ENCODE measurements at places on chromosomes 7 and 10.
A peak's percentile ranks its signal among the peaks of the same experiment; 100 is the strongest.

GRCh38 chr10:4710858-4711257 lies 115.1 kb upstream of the AKR1E2 start:
- DNase-seq = no peak

DNA sequence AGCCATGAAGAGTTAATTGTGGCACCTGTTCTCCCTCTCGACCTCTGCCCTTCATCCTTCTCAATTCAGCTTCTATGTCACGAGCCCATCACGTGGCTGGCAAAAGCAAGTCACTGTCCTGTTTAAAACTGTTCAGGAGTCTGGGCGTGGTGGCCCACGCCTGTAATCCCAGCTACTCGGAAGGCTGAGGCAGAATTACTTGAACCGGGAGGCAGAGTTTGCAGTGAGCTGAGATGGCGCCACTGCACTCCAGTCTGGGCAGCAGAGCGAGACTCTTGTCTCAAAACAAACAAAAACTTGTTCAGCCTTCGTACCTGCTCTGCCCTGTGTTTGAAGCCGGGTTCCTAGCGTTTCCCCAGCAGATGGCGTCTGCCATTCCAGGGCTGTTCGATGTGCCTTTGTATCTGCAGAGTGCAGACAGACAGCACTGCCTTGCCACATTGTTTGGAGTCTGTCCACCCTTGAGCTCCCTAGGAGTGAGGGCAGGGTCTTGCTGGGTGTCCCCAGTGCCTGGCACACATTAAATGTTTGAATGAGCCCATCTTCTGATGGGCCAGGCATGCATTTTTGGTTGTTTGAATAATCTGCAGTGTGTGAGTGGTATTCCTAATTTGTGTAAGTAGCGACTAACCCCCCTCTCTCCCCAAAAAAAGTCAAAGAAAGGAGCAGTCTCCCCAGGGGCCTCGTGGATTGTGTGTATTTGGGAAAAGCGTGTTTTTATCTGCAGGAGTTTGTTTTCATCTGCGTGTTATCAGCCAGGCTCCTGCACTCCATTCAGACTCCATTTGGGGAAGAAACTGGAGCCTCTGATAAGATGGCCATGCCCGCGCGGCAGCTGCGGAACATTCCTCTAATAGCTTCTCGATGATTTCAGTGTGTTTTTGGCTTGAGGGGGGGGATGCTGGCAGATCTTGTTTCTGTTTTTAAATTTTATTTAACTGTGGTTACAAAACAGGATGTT lies 61.2 kb downstream of the DNAJB6 start:
- peak; percentile 38 for DNase-seq

DNA sequence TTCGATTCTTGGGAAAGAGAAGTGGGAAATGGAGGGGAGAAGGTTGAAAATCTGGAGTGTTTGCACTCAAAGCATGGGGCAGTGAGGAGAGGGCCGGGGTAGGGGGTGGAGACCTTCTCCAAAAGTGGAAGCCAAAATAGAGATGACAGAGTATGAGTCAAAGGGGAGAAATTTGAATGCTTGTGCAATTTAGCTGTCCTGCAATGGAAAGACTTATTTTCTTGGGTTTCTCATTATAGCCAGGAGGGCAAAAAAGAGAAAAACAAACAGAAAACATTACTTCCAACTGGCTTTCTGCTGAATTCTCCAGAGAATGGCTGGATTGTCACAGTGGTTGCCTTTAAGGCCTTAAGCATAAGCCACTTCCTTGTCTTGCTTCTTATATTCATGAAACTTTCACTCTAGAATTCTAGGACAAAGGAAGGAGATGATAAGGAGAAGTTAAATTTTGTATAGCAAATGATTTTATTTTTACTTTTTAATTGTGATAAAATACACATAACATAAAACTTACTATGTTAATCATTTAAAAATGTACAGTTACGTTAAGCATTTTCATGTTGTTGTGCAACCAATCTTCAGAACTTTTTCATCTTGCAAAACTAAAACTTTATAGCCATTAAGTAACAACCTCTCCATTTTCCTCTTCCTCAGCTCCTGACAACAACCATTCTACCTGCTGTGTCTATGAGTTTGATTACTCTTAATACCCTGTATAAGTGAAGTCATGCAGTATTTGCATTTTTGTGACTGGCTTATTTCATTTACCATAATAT lies 100.2 kb downstream of the GPR85 start:
- DNase-seq = no peak

DNA sequence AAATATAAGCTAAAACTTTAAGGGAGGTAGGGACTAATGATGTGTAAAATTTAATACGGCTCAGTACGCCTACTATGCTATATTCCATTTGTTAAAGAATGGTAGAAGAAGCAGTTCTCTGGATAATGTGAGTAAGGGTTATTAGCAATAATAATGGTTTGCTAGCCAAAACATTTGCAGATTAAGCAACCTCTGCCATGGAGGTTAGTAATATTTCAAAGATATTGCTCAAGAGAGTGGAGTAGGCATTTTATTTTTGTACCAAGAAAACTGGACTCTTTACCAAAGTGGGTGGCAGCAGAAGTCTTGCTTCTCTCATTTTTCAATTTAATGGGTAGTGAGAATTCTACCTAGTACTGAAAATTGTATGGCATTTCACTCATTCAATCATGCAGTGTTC lies 158.9 kb upstream of the TMEM106B start:
- no peak for DNase-seq

DNA sequence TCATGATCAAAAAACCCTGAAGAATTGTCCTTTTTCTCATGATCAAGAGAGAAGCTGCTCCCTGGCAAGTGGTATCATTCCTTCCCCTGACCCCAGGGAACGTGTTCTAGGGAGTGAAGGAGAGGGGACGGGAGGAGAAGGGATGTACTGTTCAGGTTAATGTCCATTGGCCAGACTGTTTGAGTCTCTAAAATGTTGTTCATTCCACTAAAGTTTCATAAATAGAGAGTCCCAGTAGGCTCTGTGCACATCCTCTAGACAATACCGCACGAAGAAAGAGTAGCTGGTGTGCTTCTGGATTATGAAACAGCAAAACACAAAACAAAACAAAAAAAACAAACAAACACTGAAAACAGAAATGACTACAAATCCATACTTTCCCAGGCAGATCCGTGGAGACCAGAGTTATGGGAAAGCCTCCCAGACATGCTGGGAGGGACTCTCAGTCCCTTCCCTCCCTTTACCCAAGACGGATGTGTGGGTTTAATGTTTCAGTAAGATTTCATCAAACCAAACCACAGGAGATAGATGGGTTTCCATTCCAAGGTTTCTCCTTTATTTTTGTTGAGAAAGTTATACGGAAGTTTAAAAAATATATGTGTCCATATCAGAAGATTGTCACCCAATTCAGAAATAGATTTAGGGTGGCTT lies 66.5 kb upstream of the TNS3 start:
- DNase-seq = no peak

DNA sequence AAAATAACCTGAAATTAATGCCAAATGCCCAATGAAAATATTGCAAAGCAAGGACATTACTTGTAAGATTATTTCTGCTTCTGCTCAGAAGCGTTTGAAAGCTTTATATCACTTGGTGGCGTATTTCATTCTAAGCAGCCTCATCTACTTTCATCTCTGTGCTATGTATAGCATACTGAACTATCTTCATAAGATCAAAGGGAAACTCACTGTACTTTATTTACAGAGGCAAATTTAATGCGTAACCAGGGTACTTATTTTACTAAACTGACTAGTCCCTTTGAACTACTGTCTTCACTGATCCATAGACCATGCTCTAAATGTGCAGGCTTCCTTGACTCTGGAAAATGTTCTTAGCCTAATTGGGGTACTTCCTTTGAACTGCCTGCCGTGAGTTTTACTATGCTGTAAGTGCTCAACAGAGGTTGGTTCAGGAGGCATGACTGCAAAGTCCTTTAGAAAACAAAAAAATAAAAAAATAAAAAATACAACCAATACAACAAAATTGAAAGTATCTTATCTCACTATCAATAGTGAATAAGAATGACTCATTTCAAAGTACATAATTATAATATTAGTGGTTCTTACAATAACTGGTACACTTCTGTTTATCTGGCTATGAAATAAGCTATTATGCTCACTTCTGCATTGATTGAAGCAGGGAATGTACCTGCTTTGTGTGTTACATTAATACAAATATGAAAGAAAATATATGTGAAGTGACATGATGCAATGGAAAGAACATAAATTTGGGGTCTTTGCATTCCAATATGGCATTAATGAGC lies 41.0 kb upstream of the TSPAN12 start:
- no peak for DNase-seq

DNA sequence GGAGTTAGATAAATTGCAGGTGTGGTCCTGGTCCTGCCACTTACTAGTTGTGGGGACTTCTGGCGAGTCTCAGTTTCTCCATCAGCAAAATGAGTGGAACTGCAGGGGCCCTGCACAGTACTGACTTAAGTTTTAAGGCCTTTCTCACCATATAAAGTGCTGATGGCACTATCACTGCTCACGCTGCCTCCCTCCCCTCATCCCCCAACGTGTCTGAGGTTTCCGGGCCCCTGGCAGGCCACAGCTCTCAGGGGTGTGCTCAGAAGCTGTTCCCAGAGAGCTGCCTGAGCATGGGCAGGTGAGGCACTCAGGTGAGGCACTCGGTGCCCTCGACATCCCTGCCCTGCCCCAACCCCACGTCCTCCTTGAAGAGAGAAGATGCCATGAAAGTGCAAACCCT lies 74.2 kb downstream of the VOPP1 start:
- DNase-seq = no peak

GRCh38 chr10:59633063-59633462 lies 76.6 kb downstream of the SLC16A9 start:
- DNase-seq = no peak

- DNase-seq = no peak
These were observed 143.2 kb upstream of the RET start for GRCh38 chr10:42933448-42934340.

DNA sequence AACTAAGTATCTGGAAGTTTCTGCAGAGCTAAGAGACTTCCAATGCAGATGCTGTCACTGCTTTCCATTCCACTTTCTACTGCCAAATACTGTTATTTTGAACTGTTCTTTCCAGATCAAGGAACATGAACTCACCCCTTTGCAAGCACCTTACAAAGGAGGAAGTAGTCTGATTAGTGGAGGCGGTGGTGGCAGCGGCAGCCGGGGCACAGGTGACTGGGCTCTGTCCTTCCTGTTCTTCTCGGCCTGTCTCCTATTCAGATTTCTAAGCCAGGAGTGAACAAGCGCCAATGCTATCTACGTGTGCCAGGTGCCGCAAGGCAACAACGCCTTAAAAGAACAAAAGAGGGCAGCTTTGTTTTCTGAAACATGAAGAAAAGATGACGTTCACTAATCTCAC lies 44.9 kb downstream of the BEND7 start:
- no peak for DNase-seq

DNA sequence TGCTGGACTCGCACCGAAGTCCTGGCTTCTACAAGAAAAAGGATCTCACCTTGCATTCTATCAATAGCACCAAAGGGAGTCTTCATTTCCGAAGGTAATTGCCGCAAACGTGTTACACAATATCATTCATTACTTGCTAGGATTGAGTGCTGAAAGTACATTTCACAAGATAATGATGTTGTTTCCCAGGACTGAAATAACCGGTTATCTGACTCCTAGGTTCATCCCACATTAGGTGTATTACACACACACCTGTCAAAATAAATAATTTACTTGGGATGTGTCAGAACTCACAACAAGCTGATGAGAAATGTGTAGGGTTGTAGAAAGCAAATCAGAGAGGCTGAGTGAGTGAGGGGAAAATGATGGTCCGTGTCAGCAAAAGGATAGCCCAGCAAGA lies 219.4 kb upstream of the RHOBTB1 start:
- DNase-seq = no peak

- no peak for DNase-seq
These were observed 143.4 kb downstream of the TCF7L2 start for GRCh38 chr10:113093188-113094113.

DNA sequence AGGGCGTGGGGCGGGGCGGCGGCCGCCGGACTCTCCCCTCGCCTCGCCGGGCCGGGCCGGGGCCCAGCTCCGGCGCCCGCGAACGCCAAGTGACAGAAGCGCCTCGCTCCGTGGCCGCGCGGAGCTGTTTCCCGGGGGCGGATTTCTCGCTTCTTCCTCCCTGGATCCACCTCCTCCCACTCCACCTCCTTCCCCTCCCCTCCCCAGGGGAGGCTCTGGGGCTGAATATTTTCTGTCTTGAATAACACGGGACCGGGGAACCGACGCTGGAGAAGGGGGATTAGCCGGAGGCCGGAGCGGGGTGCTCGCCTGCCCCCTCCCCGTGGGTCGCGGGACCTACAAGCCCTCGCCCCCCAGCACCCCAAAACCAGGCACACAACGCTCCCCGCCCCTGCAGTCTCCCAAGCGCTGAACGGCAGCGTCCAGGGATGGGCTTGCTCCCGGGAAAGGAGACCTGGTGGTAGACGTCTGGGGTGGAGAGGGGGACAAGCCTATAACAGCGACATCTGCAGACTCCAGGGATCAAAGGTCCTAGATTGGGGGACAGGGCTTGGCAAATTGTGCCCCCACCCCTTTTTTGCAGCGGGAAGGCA lies at the start of gene ARHGAP21:
ARHGAP21 (minus strand) TSS at position 100 of the 593 bp plus-strand sequence. CDS start 1,988 bp downstream, outside the sequence.
- peak; percentile 50 for DNase-seq

DNA sequence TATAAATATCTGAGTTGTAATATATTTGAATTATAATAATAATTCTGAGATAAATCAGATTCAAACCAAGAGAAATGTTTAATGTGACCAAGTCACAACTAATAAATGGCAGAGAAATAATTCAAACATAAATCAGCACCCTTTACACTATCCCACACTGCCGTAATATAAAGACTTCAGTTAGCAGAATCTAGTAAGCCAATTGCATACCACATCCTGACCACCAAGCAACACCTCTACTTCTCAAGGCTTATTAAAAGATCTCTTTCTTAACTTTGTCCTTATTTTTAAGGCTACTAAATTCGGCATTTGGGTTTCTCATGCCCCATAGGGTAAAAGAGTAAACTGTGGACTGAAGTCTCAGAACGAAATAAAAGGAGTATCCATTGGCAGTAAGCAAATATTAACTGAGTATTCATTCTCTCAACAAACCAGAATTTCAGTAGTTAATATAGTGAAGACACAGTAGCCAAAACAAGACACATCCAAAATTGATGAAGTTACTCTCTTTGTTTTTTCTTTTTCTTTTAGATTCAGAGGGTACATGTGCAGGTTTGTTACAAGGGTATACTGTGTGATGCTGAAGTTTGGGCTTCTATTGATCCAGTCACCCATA lies 14.8 kb downstream of the ACBD5 start:
- peak; percentile 16 for DNase-seq

- no peak for DNase-seq
These were observed 470.4 kb upstream of the IGFBP3 start for GRCh38 chr7:46391231-46392201.

- peak; percentile 59 for DNase-seq
These were observed 40.3 kb downstream of the CPVL start for GRCh38 chr7:29105752-29106668.

DNA sequence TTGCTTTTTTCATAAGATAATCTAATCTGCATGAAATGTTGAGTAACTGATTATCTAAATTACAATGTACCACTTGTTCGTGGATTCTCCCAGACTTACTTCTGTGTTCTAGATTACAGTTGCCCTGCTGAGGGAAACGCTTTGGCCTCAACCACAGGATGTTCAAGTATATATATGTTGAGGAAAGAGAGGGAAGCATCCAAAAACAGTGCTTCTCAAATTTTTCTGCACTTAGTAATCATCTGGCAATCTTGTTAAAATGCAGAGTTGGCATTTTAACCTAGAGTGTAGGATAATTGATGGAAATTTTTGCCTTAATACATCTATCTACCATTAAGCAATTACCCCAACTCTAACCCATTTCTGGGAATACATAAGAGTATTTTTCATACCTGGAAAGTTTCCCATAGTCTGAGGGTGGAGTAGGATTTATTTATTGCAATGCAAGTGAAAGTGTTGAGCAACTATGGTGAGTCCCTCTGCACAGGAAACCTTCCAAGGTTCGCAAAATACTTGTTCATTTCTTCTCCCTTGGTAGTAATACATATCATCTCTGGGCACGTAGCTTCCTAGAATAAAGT lies 59.6 kb upstream of the C1GALT1 start:
- no peak for DNase-seq

- DNase-seq = no peak
These were observed 10.2 kb upstream of the MACC1 start for GRCh38 chr7:20227291-20227795.
